Erythroblast (primary cell): ENCODE measurements at places on chromosomes 12 and 14.

- no peak for DNase-seq
Observed at GRCh38 chr12:5899675-5900074, 45.4 kb downstream of the ANO2 start.

GRCh38 chr12:11026118-11026517, 3.7 kb upstream of the TAS2R19 start:
- no peak for DNase-seq

GRCh38 chr14:61296719-61297502, 15.8 kb upstream of the TMEM30B start:
- DNase-seq = peak; percentile 37

DNA sequence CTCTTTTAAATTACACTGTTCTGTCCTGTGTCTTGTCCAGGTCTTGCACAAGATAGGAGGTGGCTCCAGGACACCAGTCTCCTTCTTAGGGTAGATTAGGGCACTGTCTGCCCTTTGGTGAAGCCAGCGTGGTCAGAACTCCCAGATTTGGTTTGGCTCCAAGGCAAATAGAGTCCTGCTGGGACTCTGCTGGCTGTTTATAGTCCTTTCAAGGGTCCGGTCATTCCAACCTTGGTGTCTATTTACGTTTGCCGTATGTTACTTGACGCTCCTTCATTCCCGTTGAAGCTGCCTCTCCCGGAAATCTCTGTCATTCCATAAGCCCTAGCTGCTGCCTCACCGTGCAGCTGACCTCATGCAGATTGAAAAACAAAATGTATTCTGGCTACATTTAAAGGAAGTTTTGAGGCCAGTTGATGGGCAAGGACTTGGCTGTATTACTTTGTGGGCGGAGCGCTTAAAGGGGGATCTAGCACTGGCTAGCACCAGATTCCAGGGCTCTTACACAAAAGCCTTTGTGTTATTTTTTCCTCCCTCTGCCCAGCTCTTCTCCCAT, 180.6 kb downstream of the AKAP6 start:
- DNase-seq = no peak
